ENCODE measurements at places on chromosomes 5 and 9.

- DNase-seq: no peak
Observed at GRCh38 chr9:36416890-36417289, 16.8 kb upstream of the RNF38 start.

GRCh38 chr9:127049044-127049443, 73.4 kb downstream of the ANGPTL2 start:
- DNase-seq: peak; percentile 80

GRCh38 chr5:175418251-175418650, 25.7 kb downstream of the DRD1 start:
- no peak for DNase-seq

GRCh38 chr9:36151316-36152210, 15.0 kb downstream of the GLIPR2 start:
- peak; percentile 58 for DNase-seq

DNA sequence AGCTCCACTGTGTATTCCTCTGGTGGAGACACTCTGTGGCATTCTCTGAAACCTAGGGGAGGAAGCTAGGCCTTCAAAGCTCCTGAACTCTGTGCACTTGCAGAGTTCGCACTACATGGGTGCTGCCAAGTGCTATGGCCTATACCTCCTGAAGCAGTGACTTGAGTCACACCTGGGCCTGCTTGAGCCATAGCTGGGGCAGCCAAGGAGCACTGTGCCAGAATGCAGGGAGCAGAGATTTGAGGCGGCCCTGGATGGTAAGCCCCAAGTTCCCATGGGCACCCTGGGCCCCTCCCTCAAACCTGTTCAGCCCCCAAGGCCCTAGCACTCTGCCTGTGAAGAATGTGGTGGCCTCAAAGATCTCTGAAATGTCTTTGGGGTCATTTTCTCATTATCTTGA, 212.9 kb downstream of the SPATA31A6 start:
- DNase-seq: no peak

GRCh38 chr9:21392270-21392669, 7.1 kb upstream of the IFNA2 start:
- DNase-seq: no peak

DNA sequence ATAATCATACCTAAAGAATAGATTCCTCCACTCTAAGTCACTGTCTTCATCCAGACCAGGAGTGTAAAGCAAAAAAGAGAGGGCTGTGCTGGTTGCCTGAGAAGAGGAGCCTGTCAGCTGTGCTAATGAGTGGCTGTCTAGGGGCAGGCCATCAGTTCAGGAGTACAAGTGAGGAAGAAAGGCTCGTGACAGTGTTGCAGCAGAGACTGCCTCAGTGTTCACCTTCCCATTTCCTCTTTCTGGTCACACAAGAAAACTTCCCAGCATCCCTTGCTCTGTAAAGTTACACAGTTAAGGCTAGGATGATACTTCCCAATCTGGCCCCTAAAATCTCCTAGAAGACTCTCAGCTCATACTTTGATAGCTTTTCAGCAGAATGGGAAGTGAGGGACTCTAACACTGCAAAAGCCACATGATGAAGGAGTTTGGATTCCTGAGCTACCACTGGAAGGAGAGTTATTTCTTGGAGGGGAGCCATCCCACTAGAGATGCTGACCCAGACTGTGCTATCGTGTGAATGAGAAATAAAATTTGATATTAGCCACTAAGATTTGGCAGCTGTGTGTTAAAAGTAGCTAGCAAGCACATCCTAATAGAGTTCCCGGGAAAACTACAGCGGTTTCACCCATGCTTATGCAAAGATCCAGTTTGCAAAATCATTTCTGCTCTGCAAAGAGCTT, 67.1 kb downstream of the ADAMTS12 start:
- DNase-seq: peak; percentile 70
